ENCODE measurements at places on chromosomes 6 and 20. TPM values are rescaled to one million over a fixed set of nuclear protein-coding genes. Genes with fewer than 3 reads are reported as not detected.

The BPIFB4 gene
- not detected for total RNA-seq

The MYBL2 gene
- total RNA-seq: 124 TPM

The C20orf141 gene
- total RNA-seq: not detected

The SEMG1 gene
- not detected for total RNA-seq

The CST9 gene
- not detected for total RNA-seq

The PROKR2 gene
- total RNA-seq: not detected

The SESN1 gene
- 12.0 TPM for total RNA-seq
